HT-29 (cell line): ENCODE measurements at places on chromosomes 3 and 15.

- DNase-seq = peak; percentile 16
Measured at GRCh38 chr3:61561374-61562041, at the start of gene PTPRG. Gene PTPRG, plus strand, starts transcription at chr3:61561571. Its CDS starts 717 bp downstream, at chr3:61562288.

GRCh38 chr3:43219616-43220015, 66.7 kb upstream of the SNRK start:
- DNase-seq = no peak

- DNase-seq = no peak
Measured at GRCh38 chr3:30667280-30667651, 60.9 kb downstream of the TGFBR2 start.

DNA sequence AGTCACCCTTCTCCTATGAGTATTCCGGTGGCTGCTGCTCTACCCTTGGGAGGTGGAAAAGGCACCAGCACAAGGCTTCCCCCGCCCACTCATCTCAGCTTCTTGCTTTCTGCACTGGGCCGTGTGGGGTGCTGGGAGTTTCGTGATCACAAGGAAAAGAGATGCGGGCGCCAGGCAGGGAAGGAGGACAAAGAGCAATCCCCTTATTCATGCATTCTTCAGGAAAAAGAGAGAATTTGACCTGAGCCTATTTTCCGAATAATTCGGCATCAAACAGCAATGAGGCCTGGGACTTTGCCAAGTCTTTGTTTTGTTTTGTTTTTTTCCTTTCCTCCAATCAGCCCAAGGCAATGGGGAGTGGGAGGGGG, 102.2 kb upstream of the LPP start:
- no peak for DNase-seq

- no peak for DNase-seq
Measured at GRCh38 chr3:104832530-104832929, 534.2 kb upstream of the ALCAM start.

- DNase-seq = no peak
Measured at GRCh38 chr3:51382076-51382745, 2.9 kb upstream of the MANF start.
